Testis (tissue), 5 donors: ENCODE measurements at places on chromosomes 11 and 22.

DNA sequence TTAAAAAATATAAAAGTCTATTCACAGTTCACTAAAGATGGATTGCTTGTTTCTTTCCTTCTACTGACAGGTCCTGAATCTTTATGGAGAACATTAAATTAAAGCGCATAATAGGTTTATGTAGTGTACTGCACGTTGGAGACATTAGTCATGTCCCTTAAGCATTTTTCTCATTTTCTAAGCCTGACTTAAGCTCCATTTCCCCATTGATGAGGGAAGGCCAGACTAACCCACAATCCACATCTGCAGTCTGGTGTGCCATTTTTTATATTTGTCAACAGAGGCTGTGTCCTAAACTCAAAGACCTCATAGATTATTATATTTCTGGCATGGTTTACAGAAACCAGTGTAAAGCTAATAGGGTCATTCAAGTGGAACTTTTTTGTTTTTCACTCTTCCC is 39.9 kb downstream of the CADM1 start:
- no peak for DNase-seq

GRCh38 chr11:61004180-61004611 is 32.7 kb downstream of the CD6 start:
- DNase-seq = peak; percentile 60

DNA sequence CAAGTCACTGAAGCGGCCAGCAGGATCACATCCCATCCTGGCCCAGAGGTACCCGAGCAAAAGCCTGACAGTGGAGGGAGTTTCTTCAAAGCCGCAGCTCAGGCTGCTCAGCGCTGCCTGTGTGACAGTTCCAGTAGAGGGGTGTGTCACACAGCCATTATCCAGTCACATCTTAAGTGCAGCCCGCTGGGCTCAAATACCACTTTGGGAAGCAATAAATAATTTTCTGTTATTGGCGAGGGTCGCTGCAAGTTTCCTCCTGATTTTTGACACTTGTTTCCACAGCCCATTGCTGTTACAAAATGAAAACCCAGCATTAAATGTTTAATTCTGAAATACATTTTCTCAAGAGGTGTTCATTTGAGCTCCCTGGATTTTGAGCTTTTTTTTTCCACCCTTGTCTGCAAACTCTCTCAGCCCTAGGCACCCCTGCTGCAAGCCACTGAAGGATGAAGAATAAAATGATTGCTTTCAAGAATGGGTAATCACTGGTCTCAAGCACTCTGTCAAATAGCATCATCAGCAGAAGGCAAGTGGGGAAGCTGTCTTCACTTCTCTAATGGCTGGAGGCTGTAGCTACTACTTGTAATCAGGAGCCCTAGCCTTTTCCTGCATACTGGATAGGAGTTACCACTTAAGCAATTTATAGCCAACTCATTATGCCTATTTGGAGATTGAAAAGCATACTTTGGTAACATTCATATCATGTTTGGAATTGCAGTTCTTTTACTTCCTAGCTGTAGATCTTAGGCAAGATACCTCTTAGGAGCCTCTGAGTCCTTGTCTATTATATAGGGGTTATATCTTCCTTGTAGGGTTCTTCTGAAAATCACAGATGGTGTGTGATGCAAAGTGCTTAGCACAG is 373.7 kb downstream of the METTL15 start:
- no peak for DNase-seq

DNA sequence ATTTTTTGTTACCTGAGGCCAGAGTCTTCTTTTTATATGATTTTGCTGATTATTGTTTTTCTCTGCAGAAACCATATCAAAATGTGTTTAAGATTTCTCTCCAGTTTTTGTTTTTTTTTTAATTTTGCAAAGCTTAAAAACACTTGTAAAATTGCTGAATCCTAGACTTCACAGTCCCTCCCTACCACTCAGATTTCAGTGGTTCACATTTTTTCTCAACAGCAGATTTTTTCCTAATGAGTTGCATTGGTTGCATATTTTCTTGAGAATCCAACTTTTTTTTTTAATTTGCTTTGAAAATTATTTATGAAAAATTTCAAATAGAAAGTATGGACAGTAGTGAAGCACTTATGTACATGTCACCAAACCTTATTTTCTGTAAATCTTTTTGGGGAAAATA is 5.8 kb downstream of the ARL14EP start:
- DNase-seq = no peak

GRCh38 chr11:14093065-14093464 is 130.5 kb downstream of the SPON1 start:
- no peak for DNase-seq

DNA sequence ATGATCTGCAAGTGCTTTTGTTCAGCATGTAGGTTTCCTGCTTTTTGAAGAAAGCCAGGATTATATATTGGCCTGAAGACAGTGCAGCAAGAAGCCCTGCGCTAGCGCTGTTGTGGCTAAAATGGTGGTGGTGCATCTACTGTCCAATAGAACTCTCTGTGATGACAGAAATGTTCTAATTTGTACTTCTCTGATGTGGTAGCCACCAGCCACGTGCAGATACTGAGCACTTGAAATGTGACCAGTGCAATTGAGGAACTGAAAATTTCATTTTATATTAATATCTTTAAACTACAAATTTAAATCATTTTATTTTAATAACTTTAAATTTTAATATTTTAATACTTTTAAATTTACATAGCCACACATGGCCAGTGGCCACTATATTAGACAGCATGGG is 73.0 kb upstream of the PAX6 start:
- no peak for DNase-seq
